ENCODE measurements at places on chromosomes 6 and 20.

- no peak for DNase-seq
These were observed 729.4 kb downstream of the TENT5A start for GRCh38 chr6:81023007-81023582.

DNA sequence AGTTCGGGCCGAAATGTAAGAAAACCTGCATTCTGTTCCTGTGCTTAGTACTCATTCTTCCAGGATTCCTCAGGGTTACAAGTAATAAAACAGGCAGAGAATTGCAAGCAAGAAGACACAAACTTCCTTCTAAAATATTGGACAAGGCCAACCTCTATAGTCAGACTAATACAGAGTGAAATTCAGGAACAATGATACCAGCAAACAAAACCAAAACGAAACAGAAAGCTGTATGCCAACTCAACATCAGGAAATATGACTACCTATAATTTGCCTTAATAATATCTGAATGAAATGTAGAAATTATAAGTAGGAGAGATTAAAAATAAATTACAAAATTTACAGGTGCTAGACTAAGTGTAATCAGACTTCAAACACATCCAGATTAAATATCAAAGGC is 238.8 kb downstream of the HIVEP2 start:
- no peak for DNase-seq

DNA sequence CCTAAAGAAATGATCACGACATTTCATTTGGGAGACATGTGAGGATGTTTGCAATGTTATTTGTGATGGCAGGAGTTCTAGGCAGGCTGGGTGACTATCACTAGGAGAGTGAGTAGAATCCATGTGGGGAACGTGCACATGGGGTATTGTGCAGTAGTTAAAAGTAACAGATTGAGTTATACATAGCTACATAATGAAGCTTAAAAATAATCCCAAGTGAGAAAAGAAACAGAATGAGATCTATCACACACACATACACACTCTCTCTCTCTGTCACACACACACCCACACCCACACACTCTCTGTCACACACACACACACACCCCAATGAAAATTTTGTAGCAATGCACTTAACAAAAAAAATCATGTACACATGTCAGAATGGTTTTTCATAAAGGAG is 218.7 kb upstream of the ARG1 start:
- DNase-seq, result no peak

DNA sequence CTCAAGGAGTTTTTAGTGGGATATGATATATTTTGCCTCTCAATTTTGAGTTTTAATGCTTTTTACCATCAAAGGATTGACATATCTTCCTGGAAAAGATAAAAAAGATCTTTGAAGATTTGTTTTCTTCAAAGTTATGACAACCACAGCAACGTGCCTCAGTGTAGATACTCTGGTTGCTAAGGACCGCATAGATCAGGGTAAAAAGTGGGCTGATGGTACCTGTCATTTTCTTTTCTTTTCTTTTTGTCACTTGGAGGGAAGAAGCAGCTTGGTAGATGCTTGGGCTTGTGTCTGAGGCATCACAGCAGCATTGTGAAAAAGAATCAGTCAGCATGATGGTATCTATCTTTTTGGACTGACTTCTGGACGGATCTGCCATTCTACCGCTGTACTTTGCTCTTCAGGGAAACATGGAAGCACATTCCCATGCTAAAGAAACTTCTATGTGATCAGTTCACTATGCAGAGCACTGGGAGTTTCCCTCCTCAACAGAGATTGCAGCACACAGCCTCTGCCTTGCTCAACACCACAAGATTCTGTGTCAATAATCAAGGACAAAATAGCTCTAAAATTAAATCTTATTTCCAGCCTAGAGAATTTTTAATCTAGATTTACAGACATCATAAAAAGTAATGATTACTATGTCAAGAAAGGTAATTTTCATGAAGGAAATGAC is 54.8 kb upstream of the SGK1 start:
- DNase-seq, result peak; percentile 46

DNA sequence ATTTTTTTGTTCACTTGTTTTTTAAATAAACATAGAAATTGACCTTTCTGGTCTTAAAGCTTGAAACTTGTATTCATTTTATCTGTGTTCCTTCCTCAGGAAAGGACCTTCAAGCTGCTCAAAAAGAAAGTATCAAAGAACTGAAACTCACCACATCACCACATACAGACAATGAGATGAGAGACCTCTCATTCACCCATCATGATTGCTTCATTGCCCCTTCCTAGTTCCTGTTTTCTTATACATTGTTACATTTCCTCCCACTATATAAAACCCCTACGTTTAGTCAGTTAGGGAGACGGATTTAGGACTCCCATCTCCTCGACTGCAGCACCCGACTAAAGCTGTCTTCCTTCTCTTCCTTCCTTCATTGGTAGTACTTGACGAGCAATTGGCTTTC is 180.5 kb upstream of the OPRM1 start:
- no peak for DNase-seq

DNA sequence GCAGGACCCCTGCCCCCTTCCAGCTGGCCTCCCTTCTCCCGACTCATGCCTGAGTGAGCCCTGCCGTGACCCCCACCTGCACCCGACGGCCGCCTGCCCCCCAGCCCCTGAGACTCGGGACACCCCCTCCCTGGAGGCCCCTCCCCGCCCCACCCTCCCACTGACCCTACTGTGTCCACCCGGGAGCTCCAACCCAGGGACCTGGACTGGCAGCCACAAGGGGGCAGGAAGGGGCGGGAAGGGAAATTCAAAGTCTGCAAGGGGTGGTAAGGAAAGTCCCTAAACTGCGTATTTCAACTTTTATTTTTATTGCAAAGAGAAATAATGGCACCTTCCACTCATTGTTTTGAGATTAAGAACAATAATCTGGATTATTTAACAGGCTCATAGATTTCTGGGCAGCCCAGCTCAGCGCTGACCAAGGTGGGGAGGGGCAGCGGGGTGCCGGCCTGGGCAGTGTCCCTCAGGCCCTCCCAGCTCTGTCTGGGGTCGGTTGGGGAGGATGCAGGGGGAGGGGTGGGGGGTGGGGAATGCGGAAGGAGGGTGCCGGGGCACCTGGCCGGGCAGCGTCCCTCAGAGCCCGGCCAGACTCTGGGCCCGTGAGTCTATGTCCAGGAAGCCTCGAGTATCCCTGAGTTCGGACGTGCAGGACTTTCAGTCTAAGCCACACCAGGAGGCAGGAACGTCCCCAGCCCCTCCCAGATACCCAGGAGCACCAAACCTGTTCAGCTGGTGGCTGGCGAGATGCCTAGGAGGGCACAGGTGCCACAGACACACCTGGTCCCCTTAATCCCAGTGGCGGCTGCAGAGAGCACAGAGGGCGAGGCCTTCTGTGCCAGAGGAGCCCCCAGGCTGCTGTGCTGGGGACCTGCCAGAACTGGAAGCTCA is 1.3 kb upstream of the PTK6 start:
- DNase-seq, result peak; percentile 71

DNA sequence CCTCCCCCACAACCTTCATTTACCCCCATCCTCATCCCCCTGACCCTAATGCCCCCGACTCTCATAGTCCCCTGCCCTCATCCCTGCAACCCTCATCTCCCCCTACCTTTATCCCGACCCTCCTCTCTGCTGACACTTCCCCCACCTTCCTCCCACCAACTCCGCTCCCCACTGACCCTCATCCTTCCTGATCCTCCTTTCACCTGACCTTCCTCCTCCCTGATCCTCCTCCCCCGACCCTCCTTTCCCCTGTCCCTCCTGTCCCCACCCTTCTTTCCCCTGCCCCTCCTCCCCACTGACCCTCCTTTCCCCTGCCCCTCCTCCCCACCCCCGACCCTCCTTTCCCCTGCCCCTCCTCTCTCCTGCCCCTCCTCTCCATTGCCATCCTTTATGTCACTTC is 7.1 kb downstream of the TREML2 start:
- no peak for DNase-seq

- DNase-seq, result no peak
These were observed 7.1 kb upstream of the ADGRG6 start for GRCh38 chr6:142294679-142295078.

- no peak for DNase-seq
These were observed 207.0 kb downstream of the KCNQ5 start for GRCh38 chr6:72828904-72829303.

DNA sequence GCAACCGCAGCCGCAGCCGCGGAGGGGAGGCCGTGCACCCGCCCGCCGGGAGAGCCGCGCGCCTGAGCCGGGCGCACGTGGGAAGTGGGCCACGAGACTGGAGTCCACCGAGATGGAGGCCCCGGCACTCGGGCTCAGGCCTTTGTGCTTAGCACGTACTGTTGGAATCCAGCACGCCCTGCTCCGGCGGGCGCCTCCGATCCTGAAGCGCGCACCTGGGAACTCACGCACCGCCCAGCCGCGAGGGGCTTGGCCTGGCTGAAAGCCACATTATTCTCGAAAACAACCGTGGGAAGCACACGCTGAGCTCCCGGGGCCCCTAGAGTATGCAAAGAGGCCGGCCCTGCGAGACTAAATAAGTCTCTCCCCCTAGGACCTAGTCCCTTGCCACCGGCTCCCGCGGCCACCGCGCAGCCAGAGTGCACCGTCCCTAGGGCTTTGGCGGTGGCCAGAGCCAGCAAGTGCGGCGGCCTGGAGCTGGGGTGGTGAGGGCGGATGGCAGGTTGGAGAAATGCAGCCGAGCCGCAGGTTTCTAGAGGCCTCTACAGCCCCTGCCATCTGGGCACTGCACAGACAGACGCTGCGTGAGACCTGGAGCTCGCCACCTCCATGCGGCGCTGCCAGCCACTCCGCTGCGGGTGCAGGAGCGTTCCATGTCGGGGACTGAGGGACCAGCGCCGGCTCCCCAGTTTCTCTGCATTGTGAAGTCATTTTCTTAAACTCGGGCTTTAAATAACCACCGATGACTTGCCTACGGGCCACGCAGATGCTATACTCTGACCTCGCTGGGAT is 42.0 kb upstream of the LY86 start:
- DNase-seq, result no peak

GRCh38 chr6:139942331-139942730 is 567.9 kb upstream of the CITED2 start:
- DNase-seq, result no peak

GRCh38 chr20:35539756-35540212 is 2.1 kb upstream of the ERGIC3 start:
- peak; percentile 17 for DNase-seq

GRCh38 chr6:138597336-138597735 is 98.0 kb upstream of the NHSL1 start:
- no peak for DNase-seq

- DNase-seq, result no peak
These were observed 105.0 kb downstream of the HUS1B start for GRCh38 chr6:551829-552350.

- no peak for DNase-seq
These were observed 19.5 kb downstream of the KCNQ2 start for GRCh38 chr20:63452821-63453523.

DNA sequence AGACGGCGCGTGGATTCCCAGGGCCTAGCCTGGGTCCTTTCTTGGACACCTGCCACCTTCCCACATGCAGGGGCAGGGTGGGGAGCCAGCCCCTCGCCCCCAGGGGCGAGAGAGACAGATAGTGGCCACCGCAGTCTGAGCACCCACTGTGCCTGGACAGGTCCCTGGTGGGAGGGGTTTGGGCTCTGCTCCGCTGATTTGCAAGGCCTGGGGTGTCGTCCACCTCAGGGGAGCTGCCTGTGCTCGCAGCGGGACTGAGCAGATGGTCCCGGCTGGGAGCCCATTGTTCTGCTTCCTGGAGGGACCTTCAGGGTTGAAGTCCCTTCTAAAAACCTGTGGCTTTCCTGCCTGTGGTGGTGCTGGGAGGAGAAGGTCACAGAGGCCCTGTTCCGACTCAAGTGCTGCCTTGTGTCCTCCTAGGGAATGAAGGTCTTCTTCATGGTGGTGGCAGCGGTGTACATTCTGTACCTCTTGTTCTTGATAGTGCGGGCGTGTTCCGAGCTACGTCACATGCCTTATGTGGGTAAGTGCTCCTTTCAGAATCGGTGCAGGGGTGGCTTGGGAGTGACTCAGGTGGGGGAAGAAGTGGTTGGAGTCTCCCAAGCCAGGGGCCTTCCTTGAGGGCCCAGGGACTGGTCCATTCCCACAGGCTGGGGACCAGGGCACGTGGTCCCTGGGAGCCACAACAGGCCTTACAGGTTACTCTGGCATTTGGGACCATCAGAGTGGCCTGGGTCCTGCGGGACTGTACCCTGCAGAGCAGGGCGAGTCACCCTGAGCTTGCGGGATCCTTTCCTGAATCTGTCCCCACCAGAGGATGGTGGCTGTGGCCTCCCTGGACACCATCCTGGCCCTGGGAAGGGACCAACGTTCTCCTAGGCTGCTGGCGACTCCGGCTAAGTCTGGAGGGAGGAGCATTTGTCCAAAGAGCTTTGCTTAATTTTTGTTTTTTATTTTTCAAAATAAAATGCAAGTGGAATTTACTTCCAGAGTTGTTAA is 19.6 kb downstream of the DYNLT1 start:
- no peak for DNase-seq

DNA sequence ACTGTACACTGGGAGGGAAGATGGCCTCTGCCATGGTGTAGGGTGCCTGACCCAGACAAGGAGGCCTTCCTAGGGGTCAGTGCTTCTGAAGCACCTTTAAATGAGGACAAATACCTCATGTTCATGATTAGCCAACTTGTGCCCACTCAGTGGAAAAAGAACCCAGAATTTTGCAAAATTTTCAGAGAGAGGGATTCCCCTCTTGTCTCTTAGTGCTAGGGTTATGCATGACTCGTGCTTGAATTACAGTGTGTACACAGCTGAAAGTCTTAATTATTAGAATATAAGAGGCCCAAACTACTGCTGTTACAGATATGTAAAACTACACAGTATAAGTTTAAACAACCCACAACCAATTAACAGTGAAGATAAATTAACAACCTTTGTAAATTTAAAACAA is 38.0 kb downstream of the HLA-G start:
- no peak for DNase-seq

GRCh38 chr20:33273117-33273851 is 9.7 kb upstream of the BPIFB1 start:
- DNase-seq, result no peak

GRCh38 chr6:1983850-1984249 is 261.6 kb downstream of the GMDS start:
- no peak for DNase-seq

DNA sequence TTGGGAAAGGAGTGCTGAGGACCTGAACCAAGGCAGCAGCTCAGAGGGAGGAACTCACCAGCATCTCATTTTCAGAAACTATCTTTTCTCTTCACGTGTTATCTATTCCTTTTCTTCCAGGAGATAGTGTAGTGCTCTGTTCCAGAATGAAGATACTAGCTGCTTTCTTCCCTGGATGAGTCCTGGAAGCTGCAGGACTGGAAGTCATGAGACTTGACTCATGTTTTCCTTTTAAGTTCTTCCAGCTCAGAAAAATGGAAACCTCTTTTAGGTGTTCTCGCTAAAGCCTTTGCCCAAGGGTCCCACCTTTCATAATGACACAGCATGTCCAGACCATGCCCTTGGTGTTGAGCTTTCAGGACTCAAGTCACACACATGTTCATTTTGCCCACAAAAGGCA is 106.7 kb downstream of the UNC5CL start:
- DNase-seq, result no peak

DNA sequence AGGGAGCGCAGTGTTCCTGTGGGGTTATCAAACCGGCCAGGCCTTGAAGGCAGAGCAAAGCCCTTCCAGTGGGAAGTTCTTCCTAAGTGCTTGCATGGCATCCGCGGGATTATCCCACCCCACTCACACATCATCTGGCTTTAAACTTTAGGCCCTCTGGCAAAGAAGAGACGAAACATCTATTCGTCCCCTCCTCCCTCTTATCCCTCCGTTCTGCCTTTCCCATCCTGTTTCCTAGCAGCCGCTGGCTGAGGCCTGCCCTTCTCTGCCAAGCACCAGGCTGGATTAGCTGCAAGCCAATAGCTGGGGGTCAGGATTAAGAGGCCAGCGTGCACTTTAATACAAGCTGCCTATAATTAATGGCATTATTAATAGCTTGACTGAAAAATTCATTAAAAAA is 621.0 kb downstream of the PKHD1 start:
- no peak for DNase-seq

- DNase-seq, result no peak
These were observed 42.8 kb upstream of the MRPS10 start for GRCh38 chr6:42260396-42260888.

Measured in CD4-positive, alpha-beta T cell treated with Interleukin-21 for 1 hour (primary cell).